Activated CD8-positive, alpha-beta memory T cell treated with anti-CD3 and anti-CD28 coated beads for 4 hours (primary cell): ENCODE measurements at places on chromosomes 2 and 18.

DNA sequence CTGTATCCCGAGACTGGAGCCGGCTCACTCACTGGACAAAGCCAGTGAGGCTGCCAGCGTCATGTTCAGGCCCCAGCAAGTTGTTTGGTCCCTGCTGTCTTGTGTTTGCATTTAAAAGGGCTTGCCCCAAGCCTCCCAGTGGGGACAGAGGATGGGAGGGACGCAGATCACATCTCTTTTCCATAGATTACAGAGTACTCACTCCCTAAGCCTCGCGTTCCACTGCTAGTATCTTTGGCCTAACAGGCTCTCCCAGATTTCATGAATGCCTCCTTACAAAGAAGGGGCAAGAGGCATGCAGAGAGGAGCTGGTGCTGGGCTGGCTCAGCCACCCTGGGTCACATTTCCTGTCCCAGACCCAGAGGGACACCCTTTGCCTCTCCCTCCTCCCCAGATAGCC, 59.1 kb downstream of the CMPK2 start:
- DNase-seq, result no peak

- no peak for DNase-seq
Observed at GRCh38 chr2:6143812-6144211, 451.6 kb downstream of the SOX11 start.

- DNase-seq, result no peak
Observed at GRCh38 chr18:28715206-28715605, 538.3 kb upstream of the CDH2 start.

DNA sequence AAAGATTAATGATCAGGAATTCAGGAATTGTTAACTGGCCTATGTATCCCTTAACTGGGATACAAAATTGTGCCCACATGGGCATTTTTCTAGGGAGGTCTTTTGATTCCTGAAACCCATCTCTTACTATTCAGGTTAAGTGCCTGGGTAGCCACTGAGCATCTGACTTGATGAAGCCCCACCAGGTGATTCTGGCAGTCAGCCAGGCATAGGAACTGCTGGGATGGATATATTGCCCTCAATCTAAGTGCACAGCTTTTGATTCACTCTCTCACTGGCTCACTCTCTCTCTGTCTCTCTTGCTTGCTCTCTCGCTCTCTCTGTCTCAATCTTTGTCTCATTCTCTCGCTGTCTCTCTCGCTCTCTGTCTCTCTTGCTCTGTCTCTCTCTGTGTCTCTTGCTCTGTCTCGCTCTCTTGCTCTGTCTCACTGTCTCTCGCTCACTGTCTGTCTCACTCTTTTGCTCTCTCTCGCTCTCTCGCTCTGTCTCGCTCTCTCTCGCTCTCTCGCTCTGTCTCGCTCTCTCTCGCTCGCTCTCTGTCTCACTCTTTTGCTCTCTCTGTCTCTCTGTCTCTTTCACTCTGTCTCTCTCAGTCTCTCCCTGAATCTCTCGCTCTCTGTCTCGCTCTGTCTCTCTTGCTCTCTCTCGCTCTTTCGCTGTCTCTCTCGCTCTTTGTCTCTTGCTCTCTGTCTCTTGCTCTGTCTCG, 22.3 kb downstream of the INPP1 start:
- no peak for DNase-seq

DNA sequence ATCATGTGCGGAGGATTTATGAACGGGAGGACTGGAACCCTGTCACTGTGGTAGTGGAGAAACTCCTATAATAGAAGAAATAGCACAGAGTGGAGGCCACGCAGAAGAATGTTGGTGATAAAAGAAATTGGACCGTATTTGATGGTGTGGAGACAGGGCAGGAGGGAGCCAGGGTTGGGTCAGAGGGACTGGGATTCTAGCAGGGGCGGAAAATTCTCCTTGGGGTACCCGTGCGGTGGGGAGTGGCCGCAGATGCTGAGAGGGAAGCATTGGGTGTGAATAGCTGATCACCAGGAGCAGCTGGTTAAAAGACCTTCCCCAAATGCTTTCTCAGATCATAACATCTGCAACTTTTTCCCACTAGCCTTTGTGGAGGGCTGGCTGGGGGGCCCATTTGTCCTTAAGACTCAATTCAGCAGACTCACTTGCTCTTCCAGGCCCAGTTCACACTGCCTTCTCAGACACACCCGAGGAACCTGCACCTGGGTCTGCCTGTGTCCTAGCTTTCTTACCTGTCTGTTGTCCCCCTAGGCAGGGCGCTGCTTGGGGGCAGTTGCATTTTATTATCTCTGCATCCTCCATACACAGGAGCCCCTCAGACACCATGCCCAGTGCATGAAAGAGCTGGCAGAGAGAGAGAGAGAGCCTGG, 7.1 kb downstream of the SH3BP4 start:
- no peak for DNase-seq

GRCh38 chr2:190582736-190583506, 48.4 kb upstream of the NEMP2 start:
- DNase-seq, result no peak

- DNase-seq, result no peak
Observed at GRCh38 chr2:7566382-7566881, 649.2 kb downstream of the RNF144A start.

- DNase-seq, result no peak
Observed at GRCh38 chr2:109143214-109144187, 14.5 kb downstream of the SH3RF3 start.

GRCh38 chr2:167602122-167602521, 645.3 kb downstream of the STK39 start:
- DNase-seq, result no peak

DNA sequence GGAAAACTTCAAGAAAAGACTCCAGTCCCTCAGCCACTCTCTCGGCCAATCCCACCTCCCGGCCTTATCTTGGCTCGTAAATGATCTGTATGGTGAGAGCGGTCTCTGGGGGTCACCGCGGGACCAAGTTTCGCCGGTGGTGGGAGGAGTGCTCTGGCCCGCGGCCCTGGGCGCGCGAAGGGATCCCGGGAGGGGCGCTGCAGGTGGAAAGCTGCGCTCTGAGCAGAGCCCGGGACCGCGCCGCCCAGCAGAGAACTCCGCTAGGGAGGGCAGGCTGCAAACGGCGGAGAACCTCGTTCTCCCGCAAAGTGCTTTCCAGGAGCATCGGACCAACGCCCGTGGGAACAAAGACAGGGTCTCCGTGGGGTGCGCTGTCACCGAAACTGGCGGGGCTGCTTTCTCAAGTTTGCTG, 622 bp downstream of the LRP2 start:
- no peak for DNase-seq

DNA sequence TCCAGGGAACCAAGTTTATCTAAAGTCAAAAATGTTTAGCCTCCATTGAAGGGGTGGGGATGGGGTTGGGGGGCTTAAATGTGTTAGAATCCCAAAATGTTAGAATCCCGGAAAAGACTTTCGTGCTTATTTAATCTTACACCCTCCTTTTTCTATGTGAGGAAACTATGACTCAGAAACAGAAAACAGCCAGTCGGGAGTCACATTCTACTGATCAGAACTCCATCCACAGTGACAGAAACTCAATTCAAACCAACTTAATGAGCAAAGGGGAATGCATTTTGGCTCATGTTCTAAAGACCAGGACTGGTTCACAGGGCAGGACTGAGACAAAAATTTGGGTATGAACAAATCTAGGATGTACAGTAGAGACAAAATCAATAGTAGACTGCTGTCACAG, 31.9 kb upstream of the AFTPH start:
- no peak for DNase-seq

DNA sequence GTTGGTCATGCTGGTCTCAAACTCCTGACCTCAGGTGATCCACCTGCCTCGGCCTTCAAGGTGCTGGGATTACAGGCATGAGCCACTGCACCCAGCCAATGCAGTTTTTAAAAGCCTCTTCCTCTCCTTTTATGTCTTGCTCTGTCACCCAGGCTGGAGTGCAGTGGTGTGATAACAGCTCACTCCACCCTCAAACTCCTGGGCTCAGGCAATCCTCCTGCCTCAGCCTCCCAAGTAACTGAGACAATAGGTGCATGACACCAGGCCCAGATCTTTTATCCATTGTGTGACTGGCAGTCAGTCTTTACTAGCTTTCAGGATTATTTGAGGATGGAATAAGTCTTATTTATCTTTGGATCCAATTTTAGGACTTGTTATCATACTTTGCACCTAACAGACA, 13.2 kb downstream of the KCTD18 start:
- DNase-seq, result no peak

GRCh38 chr2:30985493-30986230, 152.6 kb downstream of the GALNT14 start:
- no peak for DNase-seq

DNA sequence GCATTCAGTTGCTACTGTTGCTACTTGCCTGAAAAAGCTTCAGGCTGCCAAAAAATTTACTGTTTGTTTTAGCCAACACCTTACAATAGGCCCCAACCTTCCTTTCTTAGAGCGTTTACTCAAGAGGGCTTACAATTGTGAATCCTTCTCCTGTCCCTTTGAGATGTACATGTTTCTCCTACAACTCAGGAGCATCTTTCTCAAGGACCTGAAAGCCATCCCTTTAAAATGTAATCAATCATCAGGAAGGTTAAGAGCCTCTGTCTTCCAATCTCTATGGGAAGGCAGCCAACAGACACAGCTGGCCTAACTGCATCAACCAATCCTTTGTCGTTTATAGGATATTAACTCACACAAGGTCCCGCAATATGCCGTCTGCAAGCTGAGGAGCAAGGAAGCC, 3.4 kb upstream of the IER3IP1 start:
- DNase-seq, result no peak

GRCh38 chr2:48991415-48992131, 162.7 kb downstream of the FSHR start:
- DNase-seq, result no peak

GRCh38 chr2:202671317-202672035, 36.7 kb downstream of the FAM117B start:
- no peak for DNase-seq

GRCh38 chr18:46663539-46663938, 6.5 kb upstream of the LOXHD1 start:
- no peak for DNase-seq
